ENCODE measurements at places on chromosomes 6 and 20.

GRCh38 chr6:25463441-25463840 is 184.3 kb downstream of the CARMIL1 start:
- DNase-seq, result no peak

DNA sequence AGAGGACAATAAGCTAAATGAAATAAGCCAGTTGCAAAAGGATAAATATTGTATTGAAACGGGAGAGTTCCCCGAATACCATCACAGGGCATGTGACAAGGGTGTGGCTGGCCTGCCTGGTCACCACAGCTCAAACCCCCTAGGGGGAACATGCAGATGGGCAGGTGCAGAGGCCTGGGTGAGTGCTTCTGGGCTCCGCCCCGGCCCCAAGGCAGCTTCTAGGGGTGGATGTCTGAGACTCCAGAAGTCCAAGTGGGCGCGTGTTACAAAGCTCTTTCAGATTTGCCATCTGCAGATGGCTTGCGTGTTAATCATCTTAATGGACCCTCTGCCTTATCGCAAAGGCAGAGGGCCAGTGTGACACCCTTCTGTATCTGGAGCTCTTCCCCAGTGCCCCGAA is 559.2 kb upstream of the IMPG1 start:
- DNase-seq, result no peak

GRCh38 chr6:137914530-137915193 is 47.6 kb downstream of the TNFAIP3 start:
- DNase-seq, result no peak

GRCh38 chr6:35432291-35432690 is 19.8 kb upstream of the FANCE start:
- no peak for DNase-seq
